Fibroblast of pulmonary artery (primary cell): ENCODE measurements at places on chromosomes 16 and 17.

GRCh38 chr16:73143576-73144422 is 95.9 kb upstream of the ZFHX3 start:
- no peak for DNase-seq

- DNase-seq: no peak
Observed at GRCh38 chr17:28509789-28510188, 3.6 kb downstream of the FOXN1 start.

DNA sequence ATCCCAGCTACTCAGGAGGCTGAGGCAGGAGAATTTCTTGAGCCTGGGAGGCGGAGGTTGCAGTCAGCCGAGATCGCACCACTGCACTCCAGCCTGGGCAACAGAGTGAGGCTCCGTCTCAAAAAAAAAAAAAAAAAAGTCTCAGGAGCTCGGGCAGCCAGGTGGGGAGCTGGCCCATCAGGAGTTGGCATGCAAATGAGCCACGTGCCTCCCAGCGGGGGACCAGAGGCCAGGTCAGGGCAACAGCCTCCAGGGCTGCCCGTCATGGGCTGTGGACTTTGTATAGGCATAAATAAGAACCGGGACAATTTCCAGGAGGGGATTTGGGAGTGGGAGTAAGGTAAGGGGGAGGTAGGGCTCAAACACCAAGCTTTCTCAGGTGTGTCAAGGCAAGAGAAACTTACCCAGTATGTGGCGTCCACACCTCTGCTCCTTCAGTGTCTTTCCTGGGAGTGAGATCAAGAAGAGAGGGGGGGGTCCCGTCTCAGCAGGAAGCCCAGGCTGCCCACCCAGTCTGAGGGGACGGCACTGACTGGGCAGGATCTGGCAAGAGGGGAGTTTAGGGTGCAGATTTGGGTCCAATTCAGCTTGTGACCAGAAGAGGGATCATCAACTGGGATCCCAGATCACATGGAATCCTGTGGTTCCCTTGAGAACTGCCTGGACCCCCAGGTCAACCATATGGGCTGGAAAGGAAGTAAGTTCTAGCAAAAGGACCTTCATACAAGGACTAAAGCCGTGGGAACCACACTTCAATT is 22.3 kb upstream of the G6PC1 start:
- DNase-seq: no peak

DNA sequence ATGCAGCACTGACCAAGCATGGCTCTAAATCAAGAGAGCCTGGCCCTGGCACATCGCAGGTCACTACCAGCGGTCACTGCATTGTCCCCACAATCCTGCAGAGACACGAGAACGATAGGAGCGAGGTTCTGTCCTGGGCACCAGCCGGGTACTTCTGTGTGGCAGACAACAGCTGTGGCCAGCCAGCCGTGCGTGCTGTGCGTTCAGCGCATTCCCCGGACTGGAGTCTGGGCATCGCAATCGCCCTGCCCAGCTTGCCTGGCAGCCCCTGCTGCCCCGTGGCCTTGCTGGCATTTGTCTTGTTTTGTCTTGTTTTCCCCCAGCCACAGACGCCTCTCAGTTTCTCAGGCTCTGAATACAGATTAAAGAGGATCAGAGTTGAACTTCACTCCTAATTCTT is 33.9 kb downstream of the COTL1 start:
- DNase-seq: no peak

GRCh38 chr16:84059946-84060901 is 17.6 kb upstream of the SLC38A8 start:
- no peak for DNase-seq

DNA sequence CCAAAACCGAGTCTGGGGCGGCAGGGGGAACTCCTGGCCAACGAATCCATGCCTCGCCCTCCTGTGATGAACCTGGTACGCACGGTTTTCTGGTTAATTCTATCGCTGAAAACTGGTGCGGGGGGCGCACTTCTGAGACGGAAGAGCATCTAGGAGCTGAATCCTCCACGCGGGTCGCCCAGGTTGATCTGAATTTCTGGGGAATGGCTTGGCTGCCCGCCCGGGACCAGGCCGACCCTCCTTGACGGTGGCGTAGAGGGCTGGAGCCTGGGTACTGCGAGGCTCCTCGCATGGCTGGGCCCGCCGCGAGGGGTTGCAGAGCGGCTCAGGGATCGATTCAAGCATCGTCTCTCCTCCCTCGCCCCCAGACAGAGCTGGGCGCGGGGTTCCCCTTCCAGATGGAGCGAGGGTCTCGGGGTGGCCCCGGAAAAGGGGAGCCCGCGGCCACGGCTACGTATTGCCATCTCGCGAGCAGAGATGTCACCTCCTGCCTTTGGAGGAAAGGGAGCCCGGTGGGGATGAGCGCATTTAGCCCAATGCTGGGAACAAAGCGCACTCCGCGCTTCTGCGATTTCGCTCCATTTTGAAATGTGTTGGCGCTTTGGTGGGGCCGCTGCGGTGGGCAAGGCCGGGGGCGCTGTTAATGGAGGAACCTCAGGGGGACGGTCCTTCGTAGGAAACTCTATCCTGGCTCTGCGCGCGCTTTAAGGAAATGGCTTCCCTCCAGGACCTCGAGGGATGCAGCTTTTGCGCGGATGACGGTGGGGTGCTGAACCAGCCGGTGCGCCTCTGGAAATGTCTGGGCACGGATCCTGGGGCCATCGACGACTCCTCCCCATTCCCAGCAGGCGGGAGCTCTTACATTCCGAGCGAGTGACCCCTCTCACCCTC is 2.7 kb downstream of the MAPT start:
- no peak for DNase-seq

DNA sequence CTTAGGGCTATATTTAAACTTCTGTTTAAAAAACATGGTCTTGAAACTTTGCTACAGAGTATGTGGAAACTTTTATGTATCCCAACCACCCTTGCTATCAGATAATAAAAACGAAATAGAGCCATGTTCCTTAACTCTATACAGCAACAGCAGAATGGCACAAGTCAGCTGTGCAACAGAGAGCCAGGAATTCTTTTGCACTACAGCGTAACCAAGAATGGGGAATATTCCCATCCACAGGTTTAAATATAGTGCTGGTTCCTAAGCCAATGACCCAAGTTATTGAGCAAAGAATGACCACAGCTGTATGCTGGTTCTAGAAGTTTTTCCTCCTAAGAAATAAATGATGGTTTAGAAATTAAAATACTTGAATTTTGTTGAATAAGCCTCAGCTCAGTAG is 33.1 kb downstream of the SETD6 start:
- no peak for DNase-seq

GRCh38 chr16:84647828-84648594 is at the start of gene KLHL36:
Gene KLHL36 (plus strand): TSS chr16:84648511. CDS start chr16:84650868, 2,357 bp downstream.
- DNase-seq: peak; percentile 23

- no peak for DNase-seq
Observed at GRCh38 chr17:2071024-2071385, 16.1 kb downstream of the HIC1 start.

DNA sequence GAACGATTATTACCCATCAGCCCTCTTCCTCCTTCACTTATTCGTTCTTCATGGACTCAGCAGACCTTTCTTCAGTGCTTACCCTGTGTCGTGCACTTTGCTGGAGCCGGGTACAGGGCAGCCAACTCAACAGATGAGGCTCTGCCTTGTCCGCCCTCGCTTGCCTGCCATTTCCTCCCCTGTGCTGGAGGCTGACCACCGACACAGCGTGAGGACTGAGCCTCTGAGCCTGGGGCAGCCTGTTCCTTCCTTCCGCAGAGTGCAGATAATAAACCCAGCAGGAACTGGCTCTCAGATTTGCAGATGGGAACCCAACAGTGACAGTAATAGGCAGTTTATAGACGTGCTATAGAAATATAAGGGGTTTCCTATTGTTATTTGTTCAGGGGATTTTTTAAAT is 7.0 kb upstream of the SLC39A11 start:
- DNase-seq: no peak

DNA sequence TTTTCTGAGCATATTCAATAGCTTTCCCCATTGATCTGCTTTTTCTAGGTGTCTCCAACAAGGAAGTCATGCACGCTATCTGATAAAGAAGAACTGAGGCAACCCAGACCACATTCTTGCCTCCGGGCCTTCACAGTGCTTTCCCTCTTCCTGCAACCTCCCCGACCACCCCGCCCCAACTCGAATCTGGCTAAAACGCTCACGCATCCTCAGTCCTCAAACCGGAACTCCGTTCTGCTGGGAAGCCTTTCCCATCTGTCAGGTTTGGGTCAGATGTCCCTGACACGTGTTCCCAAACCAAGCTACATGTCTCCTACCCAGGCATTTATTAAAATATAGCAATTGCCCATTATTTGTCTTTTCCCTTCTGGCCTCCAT is 112.7 kb downstream of the VPS53 start:
- DNase-seq: no peak

GRCh38 chr16:19766988-19767387 is 48.9 kb downstream of the IQCK start:
- DNase-seq: no peak

DNA sequence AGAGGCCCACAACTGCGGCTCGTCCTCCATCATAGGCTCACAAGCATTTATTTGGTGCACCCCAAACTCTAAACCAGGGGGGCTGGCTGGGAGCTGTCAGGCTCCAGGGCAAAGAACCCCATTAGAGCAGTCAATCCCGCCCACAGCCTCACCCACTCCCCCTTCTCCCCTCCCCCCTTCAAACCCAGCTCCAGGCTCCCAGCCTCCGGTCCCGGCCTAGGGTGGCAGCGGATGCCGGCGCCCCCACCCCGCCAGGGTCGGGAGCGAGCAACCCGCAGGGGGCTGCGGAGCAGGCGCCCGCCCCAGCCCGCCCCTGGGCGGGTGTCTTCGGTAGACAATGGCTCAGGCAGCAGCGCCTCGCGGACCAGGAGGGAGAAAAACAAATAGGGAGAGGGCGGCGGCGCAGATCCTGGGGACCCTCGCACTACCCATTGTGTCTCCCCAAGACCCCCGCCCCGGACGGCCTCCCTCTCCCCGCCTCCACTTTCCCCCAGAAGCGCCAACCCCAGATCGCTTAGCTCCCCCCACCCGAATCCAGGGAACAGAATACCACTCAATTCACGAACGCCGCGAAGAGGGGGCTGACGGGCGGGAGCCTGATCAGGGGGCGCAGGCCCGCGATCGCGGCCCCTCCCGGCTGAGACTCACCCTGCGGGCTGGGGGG is 572 bp downstream of the FAM171A2 start:
- DNase-seq: no peak

- no peak for DNase-seq
Observed at GRCh38 chr16:76287466-76287865, 10.3 kb downstream of the CNTNAP4 start.

DNA sequence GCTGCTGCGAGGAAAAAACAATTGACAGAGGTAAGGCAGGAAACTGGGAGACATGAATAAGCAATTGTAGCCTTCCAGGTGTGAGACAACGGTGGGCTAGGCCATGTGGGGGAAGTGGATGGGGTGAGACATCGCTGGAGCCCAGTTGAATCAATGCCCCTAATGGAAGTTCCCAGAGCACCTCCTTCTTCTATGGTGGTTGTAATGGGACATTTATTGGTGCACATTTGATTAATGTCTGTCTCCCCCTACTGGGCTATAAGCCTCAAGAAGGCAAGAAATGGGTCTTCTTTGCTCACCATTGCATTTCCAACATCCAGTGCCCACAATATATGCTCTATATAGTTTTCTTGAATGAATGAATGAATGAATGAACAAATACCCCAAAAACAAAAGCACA is 22.7 kb upstream of the CD300E start:
- DNase-seq: peak; percentile 10

GRCh38 chr16:50386774-50387173 is 18.0 kb upstream of the BRD7 start:
- DNase-seq: no peak

DNA sequence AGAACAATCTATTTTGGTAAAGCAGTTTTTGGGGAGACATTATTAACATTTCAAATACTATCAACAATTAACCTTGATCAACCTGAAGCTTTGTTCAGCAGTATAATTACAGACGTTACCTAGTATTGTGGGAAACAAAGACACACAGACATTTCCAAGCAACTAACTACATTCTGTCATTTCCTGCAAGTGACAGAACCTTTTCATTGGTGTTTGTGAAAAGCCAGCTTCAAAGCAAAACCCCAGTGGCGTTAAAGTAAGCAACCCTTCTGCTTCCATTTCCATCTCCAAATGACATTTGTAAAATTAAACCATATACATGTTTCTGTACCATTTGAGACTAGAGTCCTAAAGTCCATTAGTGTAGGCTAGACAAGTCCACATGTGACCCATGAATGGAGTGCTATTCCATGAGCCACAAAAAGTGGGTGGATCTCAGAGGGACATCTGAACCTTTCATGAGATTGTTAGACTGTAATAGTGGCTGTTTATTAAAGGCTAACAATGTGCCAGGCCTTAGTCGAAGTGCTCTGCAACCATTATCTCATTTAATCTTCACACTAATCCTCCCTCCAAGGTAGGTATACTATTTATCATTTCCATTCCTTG is 101.2 kb downstream of the SSH2 start:
- DNase-seq: no peak

- DNase-seq: no peak
Observed at GRCh38 chr17:62825182-62825581, 17.1 kb upstream of the MARCHF10 start.

DNA sequence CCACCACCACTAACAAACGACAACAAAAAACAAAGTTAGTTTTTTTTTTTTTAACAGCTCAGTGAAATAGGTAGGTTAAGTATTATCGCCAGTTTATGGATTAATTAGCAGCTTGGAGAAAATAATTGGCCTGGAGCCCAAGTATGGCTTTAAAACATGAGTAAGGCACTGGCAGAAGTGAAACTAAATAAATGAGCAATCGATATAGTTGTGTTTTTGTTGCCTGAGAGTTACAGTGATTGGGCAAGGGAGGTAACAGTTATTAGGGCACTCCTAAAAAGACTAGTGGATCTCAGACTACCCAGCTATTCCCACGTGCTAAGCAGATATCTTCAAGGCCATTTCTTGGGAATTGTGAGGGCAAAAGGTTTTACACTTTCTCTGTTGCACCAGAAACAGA is 2.4 kb downstream of the MLKL start:
- no peak for DNase-seq

GRCh38 chr16:80463326-80463725 is 77.5 kb upstream of the DYNLRB2 start:
- DNase-seq: no peak
